ENCODE measurements at places on chromosomes 2 and 18. TPM values are rescaled to one million over a fixed set of nuclear protein-coding genes. Genes with fewer than 3 reads are reported as not detected.

DNA sequence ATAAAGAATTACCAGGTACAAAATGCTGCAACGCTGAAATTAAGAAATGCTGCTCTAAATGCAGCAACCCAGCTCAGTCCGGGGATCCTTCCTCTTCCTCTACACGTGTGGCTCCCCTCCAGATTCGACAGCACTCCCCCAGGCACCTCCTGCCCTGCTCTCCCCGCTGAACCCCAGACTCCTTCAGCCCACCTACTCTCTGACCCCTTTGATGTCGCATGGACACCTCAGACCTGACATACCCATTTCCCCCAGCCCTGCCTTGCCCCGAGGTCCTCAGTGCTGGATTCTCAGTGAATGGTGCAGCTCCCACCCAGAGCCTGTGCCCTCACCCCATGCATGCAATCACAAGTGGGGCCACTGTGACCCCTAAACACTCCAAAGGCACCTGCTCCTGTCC is 4.6 kb upstream of the ADRA2B start:
- no peak for DNase-seq

GRCh38 chr2:74599676-74600075 is 45.2 kb downstream of the DOK1 start:
- no peak for DNase-seq

DNA sequence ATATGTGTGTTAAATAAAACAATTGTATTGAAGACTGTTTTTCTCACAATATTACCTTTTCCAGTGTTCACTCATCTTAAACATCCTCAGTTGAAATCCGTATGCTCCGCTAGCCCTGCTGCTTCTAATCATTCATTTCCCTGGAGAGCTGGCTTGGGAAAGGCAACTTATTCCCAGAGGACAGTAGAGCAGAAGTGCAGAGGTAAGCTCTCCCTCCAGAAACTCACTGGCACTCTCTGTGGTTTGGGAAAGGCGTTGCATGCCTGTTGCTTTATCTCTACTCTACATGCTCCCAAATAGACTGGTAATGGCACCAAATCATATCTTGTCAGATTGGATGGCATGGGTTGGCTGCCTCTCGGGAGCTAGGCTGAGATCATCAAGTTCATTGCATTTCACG is 117.1 kb upstream of the BOD1L2 start:
- DNase-seq, result no peak

DNA sequence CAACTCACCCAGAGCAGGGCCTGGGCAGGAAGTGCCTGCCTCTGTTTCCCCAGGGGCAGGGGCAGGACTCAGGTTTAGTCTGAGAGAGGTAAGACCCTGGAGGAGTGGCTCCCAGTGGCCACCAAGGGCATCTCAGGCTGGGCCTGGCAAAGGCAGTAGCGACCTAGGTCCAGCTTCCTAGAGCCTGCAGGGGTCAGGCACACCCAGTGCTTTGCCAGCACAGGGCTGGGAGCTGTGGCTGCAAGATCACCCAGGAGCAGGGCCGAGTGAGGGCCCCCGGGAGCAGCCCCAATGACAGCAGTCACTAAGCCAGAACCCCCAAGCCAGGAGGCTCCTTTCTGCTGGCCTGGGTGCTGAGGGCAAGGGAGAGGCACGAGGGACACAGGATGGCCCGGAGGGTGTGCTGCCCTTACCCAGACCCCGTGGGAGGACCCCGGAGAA is 8.8 kb upstream of the DUSP2 start:
- DNase-seq, result no peak

RALBP1 gene
- total RNA-seq, result 39.2 TPM

Measured in activated T-helper 2 cell treated with anti-CD3 and anti-CD28 coated beads, Interferon-gamma antibody, Interleukin-2, Interleukin-4, amounts not matched to agents 10 μg/mL and 5 μg/mL and 100 μg/mL, durations not matched to agents 14 hours and 24 hours and 36 hours (primary cell).